ENCODE measurements at places on chromosomes 1 and 21.

- no peak for DNase-seq
Measured at GRCh38 chr1:38527373-38527966, 332.1 kb downstream of the RRAGC start.

GRCh38 chr21:27320868-27321267, 354.0 kb upstream of the ADAMTS5 start:
- DNase-seq: no peak

DNA sequence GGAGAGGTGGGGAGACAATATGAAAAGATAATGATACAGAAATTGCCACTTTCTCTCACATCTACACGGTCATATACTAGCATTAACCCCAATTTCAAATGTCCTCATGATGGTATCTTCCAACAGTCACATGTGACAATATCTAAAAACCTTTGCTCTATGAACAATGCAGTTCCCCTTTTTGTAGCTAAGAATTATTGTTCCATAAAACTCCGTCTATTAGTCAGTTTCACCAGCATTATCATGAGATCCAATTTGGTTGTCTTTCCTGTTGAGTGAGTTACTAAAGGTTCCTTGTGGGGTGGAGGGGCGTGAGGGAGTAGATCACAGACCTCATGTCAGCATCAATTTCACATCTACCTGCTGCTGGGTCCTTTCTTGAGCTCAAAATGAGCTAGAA, 1.7 kb downstream of the TIAM1 start:
- no peak for DNase-seq

GRCh38 chr1:88659552-88659951, 24.5 kb upstream of the PKN2 start:
- no peak for DNase-seq

DNA sequence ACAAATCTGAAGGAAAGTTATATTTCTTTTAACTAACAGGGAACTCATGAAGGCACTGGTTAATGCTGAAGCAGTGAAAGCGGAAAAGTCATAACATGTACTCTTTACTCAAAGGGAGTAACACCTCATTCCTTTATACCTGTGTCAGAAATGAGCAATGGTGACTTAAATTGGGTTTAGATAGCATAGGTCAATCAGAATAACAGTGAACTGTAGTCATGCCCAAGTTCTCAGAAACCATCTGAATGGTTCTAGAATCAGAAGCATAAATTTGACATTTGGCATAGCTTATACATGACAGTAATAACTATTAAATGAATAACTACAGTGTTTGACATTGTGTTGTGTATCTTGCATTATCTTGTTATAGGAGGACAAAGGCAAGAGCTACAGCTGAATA, 382.0 kb downstream of the NUF2 start:
- no peak for DNase-seq

- no peak for DNase-seq
Measured at GRCh38 chr1:65421351-65422025, 1.0 kb downstream of the LEPR start.

- DNase-seq: no peak
Measured at GRCh38 chr1:19557609-19558051, 72.3 kb upstream of the CAPZB start.

DNA sequence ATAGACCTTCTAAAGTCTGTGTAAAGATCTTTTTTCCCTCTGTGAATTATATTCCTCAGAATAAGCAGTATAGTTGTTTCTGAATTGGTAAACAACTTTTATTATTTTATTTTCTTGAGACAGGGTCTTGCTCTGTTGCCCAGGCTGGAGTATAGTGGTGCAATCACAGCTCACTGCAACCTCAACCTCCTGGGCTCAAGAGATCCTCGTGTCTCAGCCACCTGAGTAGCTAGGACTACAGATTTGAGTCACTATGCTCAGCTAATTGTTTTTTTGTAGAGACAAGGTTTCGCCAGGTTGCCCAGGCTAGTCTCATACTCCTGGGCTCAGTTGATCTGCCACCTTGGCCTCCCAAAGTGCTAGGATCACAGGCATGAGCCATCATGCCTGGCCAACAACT, 26.6 kb upstream of the HMGN1 start:
- DNase-seq: no peak

- no peak for DNase-seq
Measured at GRCh38 chr1:226369110-226369509, 38.8 kb downstream of the PARP1 start.

DNA sequence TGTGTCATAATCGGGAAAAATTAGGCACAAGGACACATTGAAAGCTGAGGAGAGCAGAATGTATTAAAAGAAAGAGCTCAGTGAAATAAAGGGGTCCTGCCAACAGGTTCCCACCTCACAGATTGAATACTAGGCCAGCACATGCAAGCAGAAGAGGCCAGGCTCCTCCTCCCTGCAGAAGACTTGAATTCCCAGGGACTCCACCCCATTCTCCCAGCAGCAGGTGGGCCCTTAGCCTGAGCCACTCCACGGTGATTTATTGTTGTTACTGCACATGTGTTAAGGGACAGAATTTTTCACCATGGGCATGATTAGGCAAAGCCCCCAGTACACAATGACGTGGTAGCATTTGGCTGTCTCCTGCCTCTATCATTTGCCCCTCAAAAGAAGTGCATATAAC, 1844.7 kb downstream of the NCAM2 start:
- no peak for DNase-seq

- no peak for DNase-seq
Measured at GRCh38 chr1:174407665-174408064, 40.1 kb upstream of the GPR52 start.

GRCh38 chr1:111366256-111366655, 61.3 kb downstream of the OVGP1 start:
- no peak for DNase-seq

GRCh38 chr1:53693339-53693738, 45.6 kb downstream of the GLIS1 start:
- DNase-seq: no peak

DNA sequence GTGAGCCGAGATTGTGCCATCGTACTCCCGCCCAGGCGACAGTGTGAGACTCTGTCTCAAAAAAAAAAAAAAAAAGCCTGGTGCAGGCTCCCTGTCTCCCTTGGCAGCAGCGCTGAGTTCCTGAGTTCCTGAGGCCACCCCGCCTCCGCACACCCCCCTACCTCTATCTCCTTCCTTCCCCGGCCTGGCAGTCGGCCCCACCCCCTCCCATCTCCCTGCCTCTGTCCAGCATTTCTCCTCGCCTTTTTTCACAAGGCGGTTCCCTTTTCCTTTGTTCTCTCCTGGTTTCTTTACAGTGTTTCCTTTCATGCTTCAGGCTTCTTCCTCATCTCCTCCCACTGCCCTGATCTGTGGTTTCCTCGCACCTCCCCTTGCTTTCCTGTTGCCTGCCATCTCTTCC, 2.7 kb downstream of the RORC start:
- DNase-seq: no peak

GRCh38 chr1:225999912-226000337, 782 bp upstream of the SDE2 start:
- no peak for DNase-seq

DNA sequence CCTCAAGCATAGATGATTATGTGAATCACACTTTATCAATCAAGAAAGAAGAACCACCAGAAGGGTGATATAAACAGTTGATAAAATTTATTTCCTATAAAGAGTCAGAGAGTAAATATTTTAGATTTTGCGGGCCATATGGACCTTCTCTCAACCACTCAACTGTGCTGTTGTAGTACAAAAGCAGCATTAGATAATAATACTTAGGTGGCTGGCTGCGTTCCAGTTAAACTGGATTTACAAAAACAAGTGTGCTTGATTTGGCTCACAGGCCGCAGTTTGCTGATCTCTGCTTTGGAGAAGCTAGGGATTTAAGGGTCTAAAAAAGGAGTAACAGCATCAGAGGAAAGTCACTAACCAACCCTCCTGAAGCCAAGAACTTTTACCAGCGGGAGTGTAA, 1406.0 kb downstream of the KCNT2 start:
- DNase-seq: no peak

- DNase-seq: no peak
Measured at GRCh38 chr1:208031932-208032320, 121.0 kb upstream of the CD34 start.

GRCh38 chr1:110880708-110881374, 7.9 kb downstream of the CD53 start:
- no peak for DNase-seq

- DNase-seq: no peak
Measured at GRCh38 chr1:46506470-46507219, 17.0 kb downstream of the DMBX1 start.

GRCh38 chr1:62362061-62362917, 43.1 kb upstream of the KANK4 start:
- no peak for DNase-seq

DNA sequence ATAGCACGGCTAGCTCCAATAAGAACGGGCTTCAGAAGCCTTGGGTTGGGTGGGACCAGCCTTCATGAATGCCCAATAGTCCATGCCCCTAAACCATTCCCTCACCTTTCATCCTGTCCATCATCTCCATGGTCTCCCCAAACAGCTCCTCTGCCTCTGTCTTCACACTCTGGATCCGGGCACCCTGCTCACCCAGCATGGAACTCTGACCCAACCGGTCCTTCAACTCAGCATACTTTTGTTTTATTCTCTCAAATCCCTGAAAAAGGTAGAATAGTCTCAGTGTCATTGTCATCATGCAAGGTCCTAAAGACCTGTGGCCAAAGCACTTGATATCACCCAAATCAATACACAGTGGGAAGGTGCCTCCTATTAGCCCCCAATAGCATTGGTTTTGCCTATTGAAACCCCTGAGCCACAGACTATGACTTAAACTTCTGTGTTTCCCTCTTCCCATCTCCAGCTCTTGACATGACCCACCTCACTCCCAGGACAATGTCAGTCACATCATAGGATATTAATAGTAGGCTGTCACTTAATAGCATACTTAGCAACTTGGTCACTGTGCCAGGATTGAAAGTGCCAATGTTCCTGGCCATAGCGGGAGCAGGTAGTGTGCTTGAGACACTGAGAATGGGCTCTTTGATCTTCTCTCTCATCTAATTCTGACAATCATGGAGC, 33.0 kb downstream of the CAMK1G start:
- DNase-seq: no peak

- no peak for DNase-seq
Measured at GRCh38 chr1:230423261-230423660, 2.9 kb downstream of the PGBD5 start.

DNA sequence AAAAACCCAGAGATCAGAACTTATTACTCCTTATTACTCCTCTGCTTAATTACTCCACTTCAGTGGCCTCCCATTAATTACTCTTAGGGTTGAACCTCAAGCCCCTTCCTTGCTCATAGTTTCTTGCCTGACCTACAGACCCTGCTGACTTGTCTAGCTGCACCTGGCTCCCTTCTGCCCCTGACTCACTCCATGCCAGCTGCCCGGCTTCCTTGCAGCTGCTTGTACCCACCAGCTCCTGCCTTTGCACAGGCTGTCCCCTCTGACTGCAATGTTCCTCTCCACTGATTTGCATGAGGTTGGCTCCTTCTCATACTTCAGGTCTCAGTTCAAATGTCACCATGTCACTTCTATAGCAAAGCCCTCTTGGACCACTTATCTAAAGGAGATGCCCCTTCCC, 1.9 kb upstream of the PTPRU start:
- DNase-seq: no peak

DNA sequence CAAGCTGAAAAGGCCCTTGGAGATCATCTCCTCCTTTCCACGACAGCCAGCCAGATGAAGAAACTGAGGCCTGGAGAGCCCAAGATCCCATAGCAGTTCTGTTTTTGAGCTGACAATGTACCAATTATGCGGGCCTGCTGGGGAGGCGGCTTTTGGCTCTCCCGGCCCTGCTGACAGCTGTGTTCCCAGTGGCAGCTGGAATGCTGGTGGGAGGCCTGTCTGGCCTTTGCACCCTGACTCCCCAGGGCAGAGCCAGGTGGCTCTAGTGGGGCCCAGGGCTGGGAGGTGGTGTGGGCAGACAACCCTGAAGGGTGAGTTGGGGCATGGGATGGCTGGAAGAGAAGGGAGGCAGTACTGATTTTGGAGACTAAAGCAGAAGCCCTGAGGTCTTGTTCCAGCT, 30.7 kb upstream of the WASF2 start:
- DNase-seq: no peak

DNA sequence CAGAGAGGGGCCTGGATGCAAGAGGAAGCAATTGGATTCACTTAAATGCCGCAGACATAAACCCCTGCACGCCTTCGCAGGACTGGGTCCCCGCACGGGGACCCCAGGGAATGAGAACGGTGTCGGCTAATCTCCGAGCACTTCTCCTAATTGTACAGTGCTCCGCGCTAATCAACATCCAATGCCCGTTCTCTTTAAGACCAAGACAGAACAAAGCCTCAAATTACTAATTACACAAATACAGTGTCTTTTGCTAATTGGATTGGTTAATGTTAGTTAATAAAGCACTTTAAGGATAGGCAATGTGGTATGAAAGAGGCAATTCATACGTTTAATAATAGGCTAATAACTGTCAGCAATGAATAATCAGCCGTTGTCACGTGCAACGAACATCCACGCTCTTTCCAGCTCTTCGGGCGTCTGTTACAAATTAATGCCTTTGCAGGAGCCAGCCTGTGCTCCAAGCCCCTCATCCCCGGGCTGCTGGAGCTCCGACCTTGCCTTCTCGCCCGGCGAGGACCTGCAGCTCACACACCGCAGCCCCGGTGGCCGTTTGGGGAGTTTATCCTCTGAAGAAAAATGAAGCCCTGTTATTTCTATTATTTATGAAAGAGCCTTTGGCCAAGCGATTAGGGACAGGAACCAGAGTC, 157.8 kb downstream of the PRDM16 start:
- no peak for DNase-seq

GRCh38 chr1:207049974-207050391, 1.0 kb downstream of the YOD1 start:
- peak; percentile 25 for DNase-seq

DNA sequence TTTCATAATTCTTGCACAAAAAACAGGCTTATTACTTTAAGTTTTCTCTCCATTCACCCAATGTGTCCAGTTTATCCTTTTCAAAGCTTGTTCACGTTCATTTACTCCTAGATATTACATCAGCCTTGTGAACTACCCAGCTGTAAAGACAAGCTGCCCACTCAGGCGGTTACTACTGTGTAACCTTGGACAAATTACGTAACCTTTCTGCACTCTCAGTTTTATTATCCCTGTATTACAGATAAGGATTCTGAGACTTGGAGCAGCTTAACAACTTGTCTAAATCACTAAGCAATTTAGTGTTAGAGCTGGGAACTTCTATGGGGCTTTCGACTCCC, 20.5 kb upstream of the LPAR3 start:
- no peak for DNase-seq

DNA sequence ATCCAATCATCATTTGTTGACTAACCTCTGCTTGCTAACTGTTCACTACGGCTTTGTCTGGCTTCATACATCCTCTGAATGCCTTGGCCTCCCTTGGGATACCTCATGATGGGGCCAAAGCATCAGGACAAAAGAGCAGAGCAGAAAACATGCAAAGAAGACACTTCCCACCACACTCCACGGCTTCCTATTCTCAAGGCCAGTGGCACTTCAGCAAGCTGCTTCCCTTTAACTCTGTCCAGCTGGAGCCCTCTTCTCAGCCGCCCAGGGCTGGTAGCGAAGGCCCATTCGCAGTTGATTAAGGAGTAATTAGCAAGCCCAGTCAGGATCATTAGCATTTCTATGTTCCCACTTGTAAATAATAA, 224.3 kb upstream of the FGGY start:
- no peak for DNase-seq

- no peak for DNase-seq
Measured at GRCh38 chr1:147236959-147237791, 5.3 kb upstream of the CHD1L start.

GRCh38 chr1:38686167-38686926, 173.2 kb downstream of the RRAGC start:
- DNase-seq: no peak
